NCI-H1417 treated with DMSO at 0.1 percent for 48 hours (cell line): ENCODE measurements at places on chromosomes 12 and 14.

DNA sequence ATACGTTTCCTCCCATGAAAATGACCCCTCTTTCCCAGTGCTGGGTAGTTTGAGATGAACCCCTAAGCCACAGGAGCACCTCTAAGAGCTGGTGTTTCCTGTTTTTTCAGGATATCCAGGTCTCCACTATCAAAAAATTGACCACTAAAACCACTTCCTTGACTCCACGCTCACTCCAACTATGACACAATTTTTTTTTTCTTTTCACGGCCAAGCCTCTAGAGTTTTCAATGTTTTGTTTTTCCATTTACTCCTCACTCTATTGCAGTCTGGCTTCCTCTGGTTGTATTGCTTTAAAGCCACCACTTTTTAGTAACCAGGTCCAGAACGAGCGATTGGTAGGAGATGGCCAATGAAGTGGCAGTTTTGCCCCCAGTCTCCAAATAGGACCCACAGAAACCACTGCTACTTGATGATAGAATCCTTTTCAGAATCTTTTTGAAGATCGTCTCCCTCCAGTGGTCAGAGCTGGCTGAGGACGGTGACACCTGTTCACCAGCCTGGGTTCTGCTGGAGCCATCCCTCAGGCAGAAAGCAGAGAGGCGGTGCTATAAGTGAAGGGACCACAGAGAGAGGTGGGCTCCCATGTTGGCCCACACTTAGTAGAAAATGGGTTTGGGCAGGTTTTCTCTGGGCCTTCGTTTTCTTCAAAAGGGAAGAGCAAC lies 454.4 kb downstream of the VRK1 start:
- no peak for DNase-seq

DNA sequence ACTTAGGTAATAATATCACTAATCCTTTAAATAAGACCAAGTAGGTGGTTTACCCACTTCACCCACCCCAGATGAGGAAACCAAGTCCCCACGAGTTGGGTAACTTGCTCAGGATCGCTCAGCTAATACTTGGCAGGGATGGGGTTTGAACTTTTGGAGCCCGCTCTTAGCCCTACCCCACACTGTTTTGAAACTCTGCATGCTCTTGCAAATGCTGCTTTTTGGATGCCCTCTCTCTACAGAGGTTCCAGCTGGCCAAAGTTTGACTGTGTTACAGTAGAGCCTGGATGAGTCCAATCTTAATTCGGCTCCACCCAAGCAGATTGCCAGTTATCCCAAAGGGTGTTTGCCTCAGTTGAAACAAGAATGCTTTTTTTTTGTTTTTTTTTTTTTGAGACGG lies 6.8 kb downstream of the PLEKHG3 start:
- DNase-seq: no peak

- DNase-seq: no peak
Observed at GRCh38 chr14:76080471-76080870, 71.3 kb upstream of the GPATCH2L start.

- no peak for DNase-seq
Observed at GRCh38 chr12:66160704-66161103, 9.1 kb downstream of the TMBIM4 start.

GRCh38 chr12:71686658-71687025 lies 760 bp downstream of the TMEM19 start:
- no peak for DNase-seq

DNA sequence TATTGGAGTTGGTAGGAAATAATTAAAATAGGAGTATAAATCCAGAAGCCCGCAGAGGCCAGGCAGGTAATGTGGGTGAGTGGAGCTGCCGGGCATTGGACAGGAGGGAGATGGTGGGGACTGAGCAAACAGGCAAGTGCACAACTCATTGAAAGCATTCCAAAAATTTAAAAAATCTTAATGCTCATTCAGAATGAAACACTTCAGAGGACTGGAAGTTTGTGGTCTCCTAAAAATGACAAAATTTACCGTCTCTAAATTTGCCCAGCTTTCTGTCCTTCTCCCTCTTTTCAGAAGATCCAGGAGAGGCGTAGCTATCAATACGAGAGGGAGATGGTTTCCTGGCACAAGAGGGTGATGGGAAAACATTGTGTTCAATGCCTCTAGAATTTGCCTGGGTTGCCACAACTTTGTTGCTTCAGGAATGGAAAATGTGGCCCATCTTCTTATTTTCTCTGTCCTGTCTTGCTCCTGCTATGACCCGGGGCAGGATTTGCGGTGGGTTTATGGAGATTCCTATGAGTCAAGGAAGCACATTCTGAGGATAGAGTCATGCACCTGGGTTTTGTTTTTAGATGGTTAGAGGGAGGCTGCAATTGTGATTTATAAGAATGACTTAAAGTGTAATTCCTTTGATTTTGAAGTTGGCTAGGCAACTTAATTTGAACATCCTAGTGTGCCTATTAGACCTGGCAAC lies 72.2 kb downstream of the BORCS5 start:
- DNase-seq: no peak

DNA sequence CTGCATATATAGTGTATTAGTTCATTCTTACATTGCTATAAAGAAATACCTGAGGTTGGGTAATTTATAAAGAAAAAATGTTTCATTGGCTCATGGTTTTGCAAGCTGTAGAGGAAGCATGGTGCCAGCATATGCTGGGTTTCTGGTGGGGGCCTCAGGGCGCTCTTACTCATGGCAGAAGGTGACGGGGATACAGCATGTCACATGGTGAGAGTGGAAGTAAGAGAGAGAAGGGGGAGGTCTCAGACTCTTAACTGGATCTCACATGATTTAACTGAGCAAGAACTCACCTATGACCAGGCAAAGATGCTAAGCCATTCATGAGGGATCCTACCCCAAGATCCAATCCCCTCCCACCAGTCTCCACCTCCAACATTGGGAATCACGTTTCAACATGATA lies 15.9 kb upstream of the PAWR start:
- DNase-seq: no peak

- no peak for DNase-seq
Observed at GRCh38 chr12:94149781-94150239, 1.4 kb downstream of the PLXNC1 start.

DNA sequence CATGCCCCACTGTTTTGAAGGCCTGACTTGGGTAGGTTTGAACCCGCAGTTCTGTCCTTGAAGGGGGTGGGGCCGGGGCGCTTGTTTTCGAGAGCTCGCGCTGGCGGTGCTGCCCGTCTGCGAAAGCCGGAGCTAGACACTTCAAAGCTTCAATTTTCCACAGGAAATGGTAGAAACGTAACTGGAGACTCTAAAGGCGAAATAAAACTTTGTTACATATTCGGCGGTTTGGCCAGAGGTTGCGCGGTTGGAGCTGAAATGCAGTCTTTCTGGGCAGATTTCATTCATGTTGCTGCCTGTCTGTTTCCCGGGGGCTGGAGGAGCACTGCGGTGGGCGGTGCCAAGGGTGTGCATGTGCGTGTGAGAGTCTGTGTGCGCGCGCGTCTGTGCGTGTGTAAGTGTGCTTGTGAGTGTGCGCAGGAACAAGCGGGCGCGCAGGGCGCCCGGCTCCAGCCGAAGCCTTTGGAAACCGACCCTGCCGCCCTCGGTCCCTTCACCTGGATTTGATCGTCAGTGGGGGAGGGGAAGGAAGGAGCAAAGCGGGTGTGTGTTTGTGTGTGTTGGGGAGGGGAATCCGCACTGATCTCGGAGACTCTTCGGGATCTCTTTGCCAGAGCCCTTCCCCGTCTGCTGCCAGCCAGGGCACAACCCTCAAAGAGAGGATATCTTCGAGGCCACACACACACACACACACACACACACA lies 227.7 kb upstream of the CRY1 start:
- DNase-seq: peak; percentile 28

DNA sequence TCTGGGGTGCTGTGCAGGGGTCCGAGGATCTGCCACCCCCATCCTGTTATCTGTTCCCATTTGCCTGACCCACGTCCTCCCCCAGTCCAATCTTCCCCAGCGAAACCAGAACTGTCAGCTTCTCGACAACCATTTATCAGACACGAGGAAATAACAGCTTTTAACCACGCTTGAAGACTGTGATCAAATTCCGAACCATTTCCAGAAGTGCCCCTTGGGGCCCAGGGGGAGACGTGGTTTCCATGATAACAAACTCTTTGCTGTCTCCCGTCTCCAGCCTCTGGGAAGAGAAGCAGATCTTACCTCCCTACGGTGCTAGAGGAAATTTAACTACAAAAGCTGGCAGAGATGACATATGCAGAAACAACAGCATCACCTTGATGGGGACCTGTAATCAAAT lies 35.1 kb upstream of the SRRM4 start:
- DNase-seq: no peak

- no peak for DNase-seq
Observed at GRCh38 chr12:78898416-78898815, 33.8 kb downstream of the SYT1 start.

DNA sequence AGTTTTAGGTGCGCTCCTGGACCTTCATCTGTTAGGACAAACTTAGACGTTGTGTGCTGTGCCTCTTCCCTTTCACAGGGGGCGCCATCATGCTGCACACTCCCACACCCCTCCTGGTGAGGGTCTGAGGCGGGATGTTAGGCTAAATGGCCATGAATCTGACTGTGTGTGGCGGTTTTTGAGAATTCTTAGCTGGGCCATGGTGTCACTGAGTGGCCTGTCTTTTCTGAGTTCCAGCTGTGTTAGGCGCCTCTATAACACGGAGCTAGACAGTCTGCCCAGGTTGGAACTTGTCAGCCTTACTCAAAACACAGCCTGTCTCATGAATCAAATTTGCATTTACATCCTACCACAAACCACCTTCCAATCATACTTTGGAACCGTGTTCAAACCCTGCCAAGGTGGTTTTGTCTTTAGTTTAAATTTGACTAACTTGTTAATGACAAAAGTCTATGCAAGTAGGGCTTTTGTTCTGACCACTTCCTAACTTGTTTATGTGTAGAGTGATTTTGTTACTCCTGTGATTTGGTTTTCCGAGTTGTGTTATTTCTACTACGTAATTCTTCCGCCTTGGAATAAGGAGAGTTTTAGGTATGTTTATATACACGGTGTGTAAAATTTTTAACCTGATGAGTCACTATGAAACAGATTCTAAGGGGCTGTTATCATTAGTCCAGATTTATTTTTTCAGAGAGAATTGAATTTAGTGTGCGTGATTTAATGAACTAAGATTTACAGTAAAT lies 19.6 kb downstream of the ACVR1B start:
- no peak for DNase-seq

GRCh38 chr12:57723630-57723962 lies 14.9 kb downstream of the AGAP2 start:
- no peak for DNase-seq

- no peak for DNase-seq
Observed at GRCh38 chr14:104558231-104559027, 21.1 kb upstream of the C14orf180 start.

DNA sequence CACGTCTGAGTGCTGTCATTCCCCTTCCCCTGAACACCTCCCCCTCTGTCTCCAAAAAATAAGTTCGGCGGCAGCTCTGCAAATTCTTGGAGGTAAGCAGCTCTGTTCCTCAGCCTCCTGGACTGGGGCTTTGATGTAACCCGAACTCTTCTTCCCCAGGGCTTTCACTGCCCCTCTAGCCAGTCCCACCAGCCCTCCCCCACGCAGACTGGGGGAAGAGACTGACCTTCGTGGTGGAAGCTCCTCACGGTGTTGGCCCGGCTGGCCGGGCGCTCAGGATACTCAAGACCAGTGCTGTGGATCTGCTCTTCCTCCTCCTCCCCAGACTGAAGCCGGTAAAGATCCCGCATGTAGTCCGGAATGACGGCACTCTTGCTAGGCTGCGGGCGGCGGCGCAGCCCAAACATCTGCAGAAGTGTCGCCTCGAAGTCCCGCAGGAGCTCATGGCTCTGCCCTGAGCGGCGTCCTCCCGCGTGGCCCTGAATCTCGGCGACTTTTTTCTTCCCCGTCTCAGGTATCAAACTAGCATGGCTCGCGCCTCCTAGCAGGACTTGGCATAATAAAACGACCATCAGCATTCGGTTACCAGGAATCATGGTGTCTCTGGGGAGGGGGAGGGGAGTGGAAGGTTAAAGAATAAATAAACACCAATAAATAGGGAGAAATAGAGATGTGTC lies 4.9 kb downstream of the BMP4 start:
- no peak for DNase-seq

DNA sequence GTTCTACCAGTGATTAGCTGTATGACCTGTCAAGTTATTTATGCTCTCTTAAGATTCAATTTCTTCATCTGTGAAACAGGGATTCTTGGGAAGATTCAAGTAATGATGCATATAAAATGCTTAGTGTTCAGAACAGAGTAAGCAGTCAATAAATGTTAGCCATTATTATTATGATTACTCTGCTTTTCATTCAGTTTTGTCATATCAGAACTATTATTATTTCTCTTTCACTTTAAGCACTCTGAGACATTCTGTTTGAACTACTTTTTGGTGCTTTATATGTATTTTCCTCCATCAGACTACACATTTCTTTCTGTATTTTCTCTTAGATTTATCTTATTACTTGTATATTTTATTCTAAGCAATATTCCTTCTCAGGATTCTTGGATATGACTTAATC lies 81.2 kb downstream of the CFAP54 start:
- no peak for DNase-seq

DNA sequence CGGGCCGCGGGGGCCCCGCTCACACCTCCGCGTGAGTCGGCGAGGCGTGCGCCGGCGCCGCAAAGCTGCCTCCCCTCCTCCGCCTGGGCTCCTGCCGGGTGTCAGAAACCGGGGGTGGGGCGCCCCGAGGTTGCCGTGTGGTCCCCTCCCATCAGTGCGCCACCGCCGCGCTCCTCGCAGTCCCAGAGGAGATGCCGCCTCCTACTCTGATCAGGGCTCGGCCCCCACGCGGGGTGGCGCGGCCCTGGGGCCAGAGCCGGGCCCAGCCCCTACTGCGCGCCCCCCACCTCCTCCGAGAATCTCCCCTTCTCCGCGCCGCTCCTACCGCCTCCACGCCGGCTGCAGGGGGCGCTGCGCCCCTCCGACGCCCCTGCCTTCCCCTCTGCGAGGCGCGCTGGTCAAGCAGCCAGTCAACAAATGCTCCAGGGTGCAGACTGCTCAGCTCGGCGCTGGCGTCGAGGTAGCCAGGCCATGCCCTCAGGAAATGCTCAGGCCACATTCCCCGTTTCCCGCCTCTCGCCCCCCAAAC lies 467 bp upstream of the JAG2 start:
- no peak for DNase-seq

- DNase-seq: no peak
Observed at GRCh38 chr12:45939759-45940158, 50.6 kb downstream of the SCAF11 start.

GRCh38 chr12:124709722-124710687 lies 142.6 kb upstream of the NCOR2 start:
- no peak for DNase-seq

GRCh38 chr14:29410581-29410980 lies 517.1 kb downstream of the PRKD1 start:
- no peak for DNase-seq

GRCh38 chr12:115348301-115348700 lies 664.3 kb upstream of the TBX3 start:
- no peak for DNase-seq

GRCh38 chr12:78680596-78680995 lies 184.0 kb upstream of the SYT1 start:
- no peak for DNase-seq

- DNase-seq: no peak
Observed at GRCh38 chr14:101118746-101119591, 215.4 kb upstream of the RTL1 start.

- DNase-seq: no peak
Observed at GRCh38 chr12:120961604-120962531, 16.5 kb upstream of the HNF1A start.
